ENCODE measurements at places on chromosomes 12 and 14.

- DNase-seq = no peak
Observed at GRCh38 chr12:46492471-46493085, 120.0 kb upstream of the SLC38A2 start.

DNA sequence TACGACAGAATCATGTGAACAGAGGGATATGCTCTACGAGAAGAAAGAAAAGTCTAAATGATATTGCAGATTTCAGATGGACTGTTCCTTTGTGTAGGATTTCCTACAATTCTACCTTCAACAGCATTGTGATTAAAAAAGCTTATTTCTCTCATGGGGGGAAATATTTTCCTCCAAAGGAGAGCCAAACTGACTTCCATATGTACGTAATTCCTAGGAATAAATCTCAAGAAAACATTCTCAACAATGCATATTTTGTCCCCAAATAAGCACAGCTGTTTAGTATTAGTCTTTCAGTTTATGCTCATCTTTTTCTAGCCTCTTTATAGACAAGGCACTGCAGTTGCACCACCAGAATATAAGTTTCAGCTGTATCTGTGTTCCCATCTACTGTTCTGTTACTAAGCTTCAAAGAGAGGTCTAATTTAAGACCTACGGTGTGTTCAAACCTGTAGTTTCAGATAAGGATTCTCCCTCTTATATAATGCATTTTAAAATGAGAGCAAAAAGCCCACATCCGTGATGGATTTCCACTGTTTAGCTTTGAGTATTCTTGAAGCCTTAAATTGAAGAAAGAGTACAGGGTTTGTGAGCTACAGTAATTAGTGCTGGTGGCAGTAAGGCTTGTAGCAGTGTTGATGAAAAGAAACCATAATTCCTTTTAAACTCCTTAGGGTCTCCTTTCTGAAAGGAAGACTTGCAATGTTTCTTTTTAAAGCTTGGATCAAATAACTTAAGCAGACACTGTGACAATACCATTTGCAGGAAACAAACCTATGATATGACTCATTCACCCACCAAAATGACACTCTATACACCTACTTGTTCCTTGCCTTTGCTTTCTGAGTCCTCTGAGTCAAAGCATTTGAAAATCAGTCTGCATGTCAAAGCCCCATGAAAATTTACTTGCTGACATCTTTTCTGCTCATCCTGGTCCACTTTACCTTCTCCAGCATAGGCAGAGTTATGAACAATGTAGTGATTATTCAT, 754.1 kb downstream of the NOVA1 start:
- peak; percentile 65 for DNase-seq

GRCh38 chr12:49623142-49623904, at the start of gene PRPF40B:
TSS of gene PRPF40B (plus strand) at chr12:49623561. CDS start at chr12:49623591, 30 bp downstream.
- peak; percentile 83 for DNase-seq

GRCh38 chr14:100994756-100995330, 91.3 kb upstream of the RTL1 start:
- DNase-seq = no peak

GRCh38 chr12:67773896-67774295, 125.4 kb downstream of the DYRK2 start:
- no peak for DNase-seq

- no peak for DNase-seq
Observed at GRCh38 chr12:96658075-96658474, 168.7 kb downstream of the CFAP54 start.

GRCh38 chr14:24700511-24700910, 66.5 kb upstream of the GZMB start:
- no peak for DNase-seq

DNA sequence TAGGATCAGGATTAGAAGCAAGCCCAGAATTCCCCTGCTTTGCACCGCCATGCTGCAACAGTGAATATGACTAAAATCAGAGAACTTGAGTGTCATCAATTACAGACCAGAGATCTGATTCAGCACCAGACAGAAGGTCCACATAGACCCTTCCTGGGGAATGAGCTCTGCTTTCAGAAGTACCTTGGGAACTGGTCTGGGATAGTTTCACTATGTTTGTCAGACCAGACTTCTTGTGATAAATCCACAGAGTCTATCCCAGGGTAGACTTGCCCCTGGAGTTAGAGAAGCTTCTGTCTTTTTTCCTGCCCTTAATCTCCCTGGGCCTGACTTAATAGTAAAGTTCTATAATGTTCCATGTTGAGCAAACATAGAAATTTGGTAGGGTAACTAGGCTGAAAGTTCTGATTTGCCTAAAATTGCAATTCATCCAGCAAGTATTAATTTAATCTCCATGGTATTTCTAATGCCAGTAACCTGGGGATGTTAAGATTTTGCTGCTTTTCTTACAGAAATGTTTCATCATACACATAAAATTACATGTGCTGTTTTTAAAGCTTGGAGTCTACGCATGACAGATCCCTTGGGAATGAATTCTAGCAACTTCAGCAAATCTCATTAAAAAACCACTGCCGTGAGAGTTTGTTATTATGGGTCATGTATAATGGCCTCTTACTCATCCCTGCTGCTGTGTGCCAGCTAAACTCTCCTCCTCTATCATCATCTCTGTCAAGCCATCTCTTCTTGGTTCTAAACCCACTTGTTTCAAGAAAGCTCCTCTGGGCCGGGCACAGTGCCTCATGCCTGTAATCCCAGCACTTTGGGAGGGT, 61.3 kb upstream of the METAP2 start:
- DNase-seq = no peak

DNA sequence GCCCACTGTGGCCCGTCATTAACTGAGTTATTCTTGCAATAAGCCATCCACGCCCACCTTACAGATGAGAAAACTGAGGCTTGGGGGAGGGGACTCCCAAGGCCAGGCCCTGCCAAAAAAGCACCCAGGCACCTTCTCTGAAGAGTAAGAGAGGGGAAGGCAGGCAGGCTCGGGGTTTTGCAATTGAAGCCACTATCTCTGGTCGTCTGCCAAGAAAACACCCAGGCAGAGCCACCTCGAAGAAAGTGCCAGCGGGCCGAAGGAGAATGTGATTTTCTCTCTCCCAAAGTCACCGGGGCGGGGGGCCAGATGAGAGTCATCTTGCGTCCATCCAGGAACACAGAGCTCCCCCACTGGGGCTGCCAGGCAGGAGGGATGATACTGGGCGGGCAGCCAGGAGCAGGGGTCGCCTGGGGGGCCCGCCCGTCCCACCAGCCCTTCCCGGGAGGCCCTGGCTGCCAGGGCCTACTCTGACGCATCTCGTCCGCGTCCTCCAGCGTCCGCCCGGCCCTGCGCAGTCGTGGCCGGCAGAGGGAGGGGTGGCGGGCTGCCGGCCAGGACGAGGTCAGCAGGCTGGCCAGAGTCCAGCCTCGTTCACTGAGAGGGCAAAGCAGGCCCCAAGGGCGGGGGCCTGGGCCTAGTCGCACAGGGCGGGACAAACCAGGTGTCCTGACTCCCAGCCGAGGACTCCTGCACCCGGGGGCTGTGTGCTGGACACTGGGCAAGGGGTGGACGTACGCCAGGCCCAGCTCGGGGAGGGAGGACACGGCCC, 74.3 kb downstream of the RFLNA start:
- peak; percentile 90 for DNase-seq

DNA sequence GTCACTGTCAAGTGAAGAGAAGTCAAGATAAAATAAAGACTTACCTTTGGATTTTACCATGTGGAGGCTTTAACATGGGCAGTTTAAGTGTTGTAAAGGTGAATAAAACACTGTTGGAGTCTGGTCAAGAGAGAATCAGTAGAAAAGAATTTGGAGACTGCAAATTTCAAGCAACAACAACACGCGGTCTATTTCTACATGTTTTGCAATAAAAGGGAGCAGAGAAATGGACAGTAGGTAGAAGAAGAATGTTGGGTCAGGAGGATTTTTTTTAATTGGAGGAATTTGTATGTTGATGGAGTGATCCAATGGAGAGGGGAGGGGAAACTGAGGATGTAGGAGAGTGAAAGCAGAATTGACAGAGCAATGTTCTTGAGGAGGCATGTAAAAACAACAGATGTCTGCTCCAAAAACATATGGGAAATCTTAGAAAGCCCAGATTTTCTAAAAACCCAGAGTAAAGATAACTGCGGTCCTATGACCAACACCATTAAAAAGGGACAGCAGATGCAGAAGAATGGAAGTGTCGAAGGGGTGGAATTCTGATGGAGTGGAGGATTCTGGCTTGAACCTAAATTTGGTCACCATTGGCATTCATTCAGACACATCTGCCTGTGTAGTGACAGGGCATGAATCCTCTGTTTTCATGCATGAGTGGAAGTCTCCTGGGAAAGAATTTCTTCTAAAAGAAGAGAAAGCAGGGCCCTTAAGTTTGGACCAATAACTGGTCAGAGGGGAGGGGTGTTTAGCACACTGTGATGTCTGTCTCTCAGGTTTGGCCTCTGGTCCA, 68.0 kb upstream of the OSBPL8 start:
- DNase-seq = no peak

- no peak for DNase-seq
Observed at GRCh38 chr14:103728721-103729120, 13.1 kb downstream of the ZFYVE21 start.

GRCh38 chr12:110079477-110080400, 31.4 kb upstream of the C12orf76 start:
- no peak for DNase-seq

DNA sequence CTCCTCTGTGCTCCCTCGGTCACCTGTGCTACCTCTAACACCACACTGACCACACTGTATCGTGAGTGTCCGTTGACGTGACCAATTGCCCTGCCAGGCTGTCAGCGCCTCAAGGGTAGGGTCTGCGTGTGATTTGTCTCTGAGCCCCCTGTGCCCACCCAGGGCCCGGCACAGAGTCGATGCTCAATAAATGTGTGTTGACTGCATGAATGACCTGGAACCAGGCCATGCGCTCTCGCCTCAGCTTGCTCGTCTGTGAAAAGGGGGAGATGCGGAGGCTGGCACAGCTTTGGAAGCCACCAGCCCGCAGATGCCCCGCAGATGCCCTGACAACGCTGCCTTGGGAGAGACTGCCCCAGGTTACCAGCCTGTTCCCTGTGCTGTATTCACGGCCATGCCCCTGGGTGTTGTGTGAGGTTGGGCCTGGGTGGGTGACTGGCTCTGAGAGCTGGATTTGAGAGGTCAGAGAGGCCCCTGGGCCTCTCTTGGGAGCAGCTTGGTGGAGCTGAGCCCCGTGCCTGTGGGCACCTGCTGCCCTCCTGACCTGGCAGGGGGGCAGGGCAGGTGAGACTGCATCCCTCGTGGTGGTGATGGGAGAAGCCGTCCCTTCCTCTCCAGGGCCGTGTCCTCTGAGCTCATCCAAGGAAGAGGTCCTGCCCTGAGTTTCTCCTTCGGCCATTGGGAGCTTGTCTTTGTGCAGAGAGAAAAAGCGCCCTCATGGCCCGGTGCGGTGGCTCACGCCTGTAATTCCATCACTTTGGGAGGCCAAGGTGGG, 43.2 kb downstream of the CYP46A1 start:
- no peak for DNase-seq

DNA sequence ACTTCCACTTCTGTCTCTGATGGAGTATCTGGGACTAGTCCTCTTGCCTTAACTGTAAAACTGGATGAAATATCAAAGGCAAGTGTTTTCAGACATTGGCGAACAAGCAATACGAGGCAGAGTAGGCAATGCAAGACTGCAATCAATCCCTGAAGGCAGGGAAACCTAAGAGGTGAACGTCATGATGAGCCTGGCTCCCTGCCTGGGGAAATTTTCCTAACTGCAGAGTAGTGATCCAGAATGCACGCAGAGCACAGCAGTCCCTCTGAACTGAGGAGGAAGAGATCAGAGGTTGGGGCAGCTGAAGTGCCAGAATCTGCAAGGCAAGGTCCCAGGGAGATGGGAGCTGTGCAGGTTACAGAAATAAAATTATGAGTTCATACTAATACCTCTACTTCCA, 18.5 kb downstream of the BHLHE41 start:
- no peak for DNase-seq

GRCh38 chr12:1453810-1454209, 140.6 kb downstream of the FBXL14 start:
- no peak for DNase-seq
